ENCODE measurements at places on chromosomes 1 and 21.

DNA sequence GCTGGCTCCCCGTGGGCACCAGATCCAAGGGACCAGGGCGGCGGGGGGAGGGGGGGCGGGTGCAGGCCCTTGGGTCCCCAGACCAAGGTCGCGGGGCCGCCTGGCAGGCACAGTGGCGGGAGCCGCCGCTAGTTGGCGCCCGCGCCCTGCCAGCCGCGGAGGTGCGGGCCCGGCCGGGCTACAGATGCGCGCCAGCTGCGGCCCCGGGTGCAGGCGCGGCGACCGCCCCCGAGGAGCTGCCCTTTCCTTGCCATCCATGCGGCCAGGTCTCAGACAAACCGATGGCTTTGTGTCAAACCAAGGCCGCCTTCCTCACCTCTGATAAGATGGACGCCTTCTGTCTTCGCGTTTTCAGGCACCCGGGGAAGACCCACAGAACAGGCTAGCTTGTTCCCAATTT is 2.2 kb upstream of the RUNX3 start:
- DNase-seq: peak; percentile 46

DNA sequence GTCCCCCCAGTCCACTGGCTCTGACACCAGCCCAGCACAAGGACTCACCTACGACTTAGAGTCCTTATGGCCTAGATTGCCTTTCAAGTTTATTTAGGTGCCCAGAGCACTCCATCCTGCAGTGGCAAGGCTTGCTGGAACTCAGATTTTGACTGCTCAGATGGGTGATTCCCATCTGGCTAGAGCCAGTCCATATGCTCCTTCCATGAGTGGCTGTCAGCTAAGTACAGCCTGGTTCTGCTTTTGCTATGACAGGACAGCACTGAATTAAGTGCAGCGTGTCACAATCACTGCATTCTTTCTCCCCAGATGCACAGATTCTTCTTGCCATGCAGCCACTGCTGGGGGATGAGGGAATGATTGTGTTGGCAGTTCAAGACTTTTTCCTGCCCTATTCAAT is 43.8 kb downstream of the GPR52 start:
- no peak for DNase-seq

- no peak for DNase-seq
These were observed 88.9 kb downstream of the TRABD2B start for GRCh38 chr1:47908258-47908657.

- DNase-seq: no peak
These were observed 339.5 kb upstream of the C1orf87 start for GRCh38 chr1:60413091-60413490.

DNA sequence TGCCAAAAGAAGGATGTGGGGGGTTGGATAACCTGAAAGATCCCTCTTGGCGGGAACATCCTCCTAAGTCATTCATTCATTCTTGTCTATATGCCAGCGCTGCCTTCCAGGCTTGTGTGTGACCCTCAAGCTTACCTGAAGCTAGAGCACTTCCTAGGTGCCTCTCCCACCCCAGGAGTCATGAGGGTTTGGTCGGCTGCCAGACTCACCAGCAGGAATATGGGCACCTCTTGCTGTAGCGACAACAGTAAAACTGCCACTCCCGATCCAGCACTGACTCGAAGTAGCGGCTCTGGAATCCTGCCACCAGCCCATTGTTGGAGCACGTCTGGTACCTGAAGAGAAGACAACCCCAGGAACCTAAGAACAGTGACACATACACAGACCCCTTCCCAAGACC is 15.0 kb downstream of the DPT start:
- DNase-seq: no peak

DNA sequence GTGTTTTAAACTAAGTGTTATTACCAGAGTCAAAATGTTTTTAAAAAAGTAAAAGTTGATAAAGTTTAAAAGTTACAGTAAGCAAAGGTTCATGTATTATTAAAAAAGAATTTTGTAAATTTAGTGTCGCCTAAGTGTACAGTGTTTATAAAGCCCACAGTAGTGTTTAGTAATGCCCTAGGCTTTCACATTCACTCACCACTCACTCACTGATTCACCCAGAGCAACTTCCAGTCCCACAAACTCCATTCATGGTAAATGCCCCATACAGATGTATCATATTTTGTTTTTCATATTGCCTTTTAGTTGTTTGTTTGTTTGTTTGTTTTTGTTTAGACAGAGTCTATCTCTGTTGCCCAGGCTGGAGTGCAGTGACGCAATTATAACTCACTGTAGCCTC is 353.8 kb upstream of the PTBP2 start:
- no peak for DNase-seq

DNA sequence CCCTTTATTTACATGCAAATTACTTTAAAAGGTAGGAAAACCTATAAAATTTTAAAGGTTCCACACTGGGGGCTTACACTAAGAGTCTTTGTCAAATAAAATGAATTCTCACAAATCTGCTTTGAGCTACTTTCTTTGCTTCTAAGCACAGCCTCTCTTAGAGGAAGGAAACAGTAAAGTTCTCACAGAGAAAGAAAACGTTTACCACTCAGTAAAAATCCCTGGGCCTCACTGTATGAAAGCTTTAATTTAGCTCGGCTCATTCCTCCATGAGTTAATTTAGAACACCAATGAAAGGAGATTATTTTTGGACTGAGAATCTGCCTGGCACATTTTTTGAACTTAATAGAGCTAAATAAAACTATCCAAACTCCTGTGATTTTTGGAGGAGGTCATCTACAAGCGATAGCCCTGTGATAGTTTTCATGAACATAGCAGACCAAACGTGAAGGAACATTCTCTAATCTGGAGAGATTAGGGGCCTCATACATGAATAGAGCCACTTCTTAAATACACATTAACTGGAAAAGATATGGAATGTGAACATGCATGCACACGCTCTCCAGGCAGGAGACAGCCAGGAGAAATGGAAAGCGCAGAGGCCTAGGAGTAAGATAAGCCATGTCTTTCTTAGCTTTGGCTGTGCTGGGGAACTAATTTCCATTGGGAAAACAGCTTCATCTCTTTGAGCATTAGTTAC is 32.8 kb downstream of the PRRX1 start:
- no peak for DNase-seq

GRCh38 chr1:1664941-1665814 is 6.4 kb upstream of the CDK11B start:
- DNase-seq: no peak

DNA sequence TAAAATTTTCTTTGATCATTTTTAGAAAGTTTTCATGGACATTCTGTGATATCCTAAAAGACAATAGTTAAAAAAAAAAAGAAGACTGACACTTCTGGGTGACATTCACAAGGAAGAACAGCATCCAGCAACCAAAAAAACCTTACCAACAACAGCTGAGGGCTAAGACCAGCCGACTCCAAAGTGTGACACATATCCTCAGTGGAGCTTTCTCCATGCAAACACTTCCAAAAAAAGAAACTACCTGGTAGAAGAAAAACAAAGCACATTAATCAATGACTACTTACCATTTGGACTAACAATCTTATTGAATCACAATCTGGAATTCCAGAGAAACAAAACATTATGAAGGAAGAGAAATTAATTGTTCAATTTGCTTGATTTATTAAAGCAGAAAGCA is 88.2 kb downstream of the IARS2 start:
- no peak for DNase-seq

- DNase-seq: no peak
These were observed 2.7 kb downstream of the MEF2D start for GRCh38 chr1:156497743-156498431.

GRCh38 chr1:16181887-16182719 is 26.2 kb upstream of the EPHA2 start:
- DNase-seq: peak; percentile 80

GRCh38 chr1:210536254-210536961 is 207.7 kb downstream of the HHAT start:
- no peak for DNase-seq

- DNase-seq: no peak
These were observed 126.7 kb downstream of the CDC42BPA start for GRCh38 chr1:227191607-227192006.

DNA sequence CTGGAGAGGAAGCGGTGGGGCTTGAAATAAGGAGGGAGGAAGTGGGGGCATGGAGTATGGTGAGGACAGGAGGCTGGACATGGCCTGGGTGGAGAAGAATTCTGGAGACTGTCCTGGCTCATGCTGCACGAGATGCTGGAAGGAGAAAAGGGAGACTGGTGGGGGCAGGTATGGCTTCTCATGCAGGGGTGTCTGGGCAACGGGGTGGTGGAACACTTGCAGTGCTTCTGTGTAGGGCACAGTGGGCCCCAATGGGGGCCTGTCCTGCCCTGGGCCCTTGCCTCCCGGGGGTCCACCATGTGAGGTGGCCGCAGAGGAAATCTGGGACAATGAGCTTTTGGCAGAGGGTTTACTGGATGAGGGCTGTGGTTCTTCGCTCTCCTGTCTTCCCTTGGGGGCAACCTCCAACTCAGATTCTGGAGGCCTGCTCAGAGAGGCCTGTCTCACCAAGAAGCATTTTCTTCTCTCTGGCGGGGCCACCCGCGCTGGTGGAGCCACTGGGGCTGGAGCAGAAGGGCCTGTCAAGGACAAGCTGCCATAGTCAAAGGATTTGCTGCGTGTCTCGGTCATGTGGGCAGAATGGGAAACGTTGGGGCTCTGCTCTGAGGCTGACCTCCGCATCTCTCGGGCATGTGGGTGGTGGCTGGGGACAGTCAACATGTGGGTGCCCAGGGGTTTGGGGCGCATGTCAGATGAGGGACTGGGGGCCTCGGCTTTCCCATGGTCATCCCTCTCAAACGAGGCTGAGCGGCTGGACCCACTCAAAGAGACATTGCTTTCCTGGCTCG is 96.9 kb upstream of the EDN2 start:
- DNase-seq: no peak

GRCh38 chr1:183070923-183071618 is 47.9 kb downstream of the LAMC1 start:
- no peak for DNase-seq

DNA sequence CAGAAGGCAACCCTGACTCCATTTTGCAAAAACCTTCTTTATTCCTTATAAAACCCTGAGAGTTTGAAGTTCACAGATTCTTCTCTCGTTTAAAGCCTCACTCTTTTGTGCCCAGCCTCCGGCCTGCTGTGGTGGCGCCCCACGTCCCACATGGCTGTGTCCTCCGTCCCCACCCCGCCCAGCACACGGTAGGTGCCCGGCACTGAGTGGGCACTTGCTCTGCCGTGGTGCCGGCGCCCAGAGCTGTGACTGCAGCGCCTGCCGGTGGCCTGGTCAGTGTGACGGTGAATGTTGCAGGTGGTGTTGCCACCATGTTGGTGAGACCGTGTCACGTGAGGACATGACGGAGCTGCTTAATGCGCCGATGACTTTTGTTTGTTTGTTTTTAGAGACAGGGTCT is 9.4 kb downstream of the ATAD3A start:
- no peak for DNase-seq

DNA sequence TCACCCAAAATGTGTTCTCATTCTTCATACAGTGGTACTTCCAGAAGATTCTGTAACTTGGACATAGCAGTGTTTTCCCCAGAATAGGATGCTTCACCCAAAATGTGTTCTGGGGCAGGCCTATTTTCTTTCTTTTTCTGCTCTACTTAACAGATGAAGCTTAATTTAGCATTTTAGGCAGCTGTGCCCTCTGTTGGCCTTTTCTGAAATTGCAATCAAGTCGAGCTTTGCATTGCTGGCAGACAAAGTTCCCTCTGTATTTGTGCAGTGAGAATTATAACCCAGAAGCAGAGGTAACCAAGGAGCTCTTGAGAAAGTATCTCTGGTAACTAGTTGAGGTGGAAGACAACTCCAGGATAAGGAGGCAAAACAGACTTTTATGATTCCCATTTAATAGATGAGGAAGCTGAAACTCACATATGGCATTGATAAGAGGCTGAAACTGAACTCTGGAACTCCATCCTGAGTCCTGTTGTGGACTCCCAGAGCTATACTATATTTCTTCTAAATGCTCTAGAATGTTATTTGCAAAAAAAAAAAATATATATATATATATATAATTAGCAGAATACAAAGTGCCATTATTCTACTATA is 50.3 kb upstream of the L1TD1 start:
- peak; percentile 27 for DNase-seq

GRCh38 chr1:241488739-241489138 is 30.8 kb downstream of the FH start:
- no peak for DNase-seq

DNA sequence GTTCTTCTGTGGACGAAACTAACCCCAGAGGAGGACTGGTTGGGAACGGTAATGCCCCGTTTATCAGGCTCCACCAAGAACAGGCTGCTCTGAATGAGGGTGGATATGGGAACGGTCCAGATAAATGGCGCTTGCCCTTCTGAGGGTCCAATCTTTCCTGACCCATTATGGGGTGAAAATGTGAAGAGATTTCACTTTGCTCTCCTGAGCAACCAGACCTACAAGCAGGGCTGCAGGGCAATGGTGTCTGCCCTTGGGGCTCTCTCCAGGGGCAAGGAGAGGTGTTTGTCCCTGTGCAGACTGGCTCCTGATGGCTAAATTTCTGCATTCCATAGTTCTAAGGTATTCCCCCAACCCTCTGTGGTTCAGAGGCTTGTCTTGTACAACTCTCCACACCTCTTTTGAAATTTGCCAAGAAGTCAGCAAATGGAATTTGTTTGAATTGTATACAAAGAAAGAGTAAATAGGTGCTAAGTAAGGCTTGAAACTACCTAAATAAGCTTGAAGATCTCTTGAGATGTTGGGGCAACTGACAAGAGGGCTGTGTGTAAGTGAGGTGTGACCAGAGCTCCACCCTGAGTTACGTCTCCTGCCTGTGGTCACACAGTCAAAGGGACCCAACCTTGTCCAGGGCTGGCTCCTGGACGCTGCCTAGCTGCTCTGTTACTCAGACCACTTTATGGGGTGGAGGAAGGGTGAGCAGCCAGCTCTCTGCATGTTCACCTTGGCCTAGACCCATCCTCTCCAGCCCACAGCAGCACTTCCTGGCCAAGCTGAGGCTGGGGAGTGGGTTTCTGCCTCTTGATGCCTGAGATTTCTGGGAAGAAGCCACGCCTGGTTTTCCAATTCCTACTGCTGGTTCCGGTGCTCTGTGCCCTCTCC is 24.8 kb downstream of the SLC2A1 start:
- no peak for DNase-seq

DNA sequence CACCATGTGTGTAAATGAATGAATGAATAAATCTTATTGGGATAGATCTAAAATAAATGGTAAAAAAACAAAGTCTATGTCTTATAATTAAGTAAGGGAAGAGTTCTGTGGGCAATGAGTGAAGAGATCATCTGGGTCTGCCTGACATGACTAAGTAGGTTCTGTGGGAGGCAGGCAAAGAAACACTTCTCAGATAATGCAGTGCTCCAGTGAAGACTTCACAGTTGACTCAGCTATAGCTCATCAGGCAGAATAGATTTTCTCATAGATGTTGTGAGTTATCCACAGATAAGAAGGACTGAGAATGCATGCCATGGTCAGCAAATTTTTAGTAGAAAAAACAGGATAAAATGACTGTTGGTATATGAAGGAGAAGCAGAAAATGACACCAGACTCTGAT is 12.4 kb downstream of the KRTAP22-2 start:
- no peak for DNase-seq

GRCh38 chr1:167524651-167525050 is 6.3 kb upstream of the CD247 start:
- no peak for DNase-seq

Measured in HTR-8/SVneo (cell line).